ENCODE measurements at places on chromosomes 7 and 10. TPM values are rescaled to one million over a fixed set of nuclear protein-coding genes. Genes with fewer than 3 reads are reported as not detected.

Gene STEAP4
- total RNA-seq: not detected

DNA sequence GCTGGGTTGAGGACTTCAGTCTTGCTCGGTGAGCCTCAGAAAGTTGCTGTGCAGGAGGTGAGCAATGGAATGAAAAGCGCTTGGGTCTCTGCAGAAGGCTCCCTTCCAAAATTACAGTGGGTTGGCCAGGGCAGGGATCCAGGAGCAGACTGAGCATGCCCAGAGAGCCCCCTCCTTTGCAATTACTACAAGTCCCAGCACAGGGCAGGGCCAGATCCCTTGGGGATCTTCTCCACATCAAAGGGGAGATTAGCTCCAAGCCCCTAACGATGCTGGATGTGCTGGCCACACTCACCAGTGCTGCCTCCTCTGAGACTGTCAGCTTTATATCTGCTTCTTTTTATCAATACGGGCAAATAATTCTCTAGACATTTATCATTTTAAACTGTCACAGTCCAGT lies 337.5 kb downstream of the RPS24 start:
- no peak for DNase-seq

GRCh38 chr10:51000976-51001375 lies 73.3 kb upstream of the PRKG1 start:
- no peak for DNase-seq

- DNase-seq: no peak
These were observed 262.2 kb downstream of the ETV1 start for GRCh38 chr7:13727279-13727678.

Gene CABCOCO1
- not detected for total RNA-seq

GRCh38 chr7:95545007-95545615 lies 51.2 kb downstream of the PDK4 start:
- no peak for DNase-seq

GRCh38 chr7:107907790-107908189 lies 16.8 kb downstream of the DLD start:
- DNase-seq: no peak

DNA sequence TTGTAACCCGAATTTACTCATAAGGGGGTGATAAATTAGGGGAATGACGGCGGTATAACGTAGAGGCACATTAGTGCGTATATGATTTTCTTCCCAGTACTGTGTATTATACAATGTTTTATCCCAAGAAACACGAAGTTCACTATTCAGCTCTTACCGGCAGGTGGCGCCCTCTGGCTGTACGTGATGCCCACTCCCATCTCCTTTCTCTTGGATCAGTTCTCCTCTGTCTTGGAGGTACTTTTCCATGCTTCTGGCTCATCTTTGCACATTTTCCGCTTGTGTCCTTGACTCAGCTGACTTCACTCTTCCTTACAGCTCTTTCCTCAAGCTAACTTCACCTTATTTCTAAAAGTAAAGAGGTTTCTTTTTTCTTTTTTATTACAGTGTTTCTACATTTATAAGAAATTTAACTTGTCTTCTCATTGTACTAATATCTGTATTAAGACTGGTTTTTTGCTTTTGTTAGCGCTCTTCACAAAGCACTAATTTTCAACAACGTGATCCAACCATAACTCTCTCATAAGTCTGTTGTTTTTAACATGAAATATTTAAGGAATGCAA lies 21.3 kb downstream of the TMEM176B start:
- DNase-seq: peak; percentile 83

DNA sequence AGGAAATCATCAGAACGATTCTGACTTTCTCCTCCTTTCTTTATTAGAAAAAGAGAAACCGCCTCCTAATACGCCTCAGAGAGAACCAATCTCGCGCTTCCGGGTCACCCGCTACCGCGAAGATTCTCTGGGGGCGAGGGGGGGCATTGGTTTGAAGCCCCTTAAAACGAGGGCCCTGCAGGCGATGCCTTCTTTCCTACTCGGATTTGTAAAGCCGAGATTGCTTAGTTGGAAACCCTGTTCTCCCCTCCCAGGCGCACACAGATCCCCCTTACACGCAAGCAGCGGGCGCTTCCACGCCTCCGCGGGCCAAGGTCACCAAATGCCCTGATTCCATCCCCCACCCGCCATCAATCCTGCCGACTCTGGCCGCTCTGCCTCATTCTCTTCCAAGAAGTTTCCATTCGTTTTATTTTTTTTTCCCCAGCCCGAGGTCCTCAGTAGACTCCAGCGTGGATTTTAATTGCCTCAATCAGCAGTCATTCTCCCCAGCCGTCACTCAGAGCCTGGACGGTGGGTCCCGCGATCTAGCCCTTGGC lies 1.1 kb upstream of the GAD2 start:
- DNase-seq: no peak

DNA sequence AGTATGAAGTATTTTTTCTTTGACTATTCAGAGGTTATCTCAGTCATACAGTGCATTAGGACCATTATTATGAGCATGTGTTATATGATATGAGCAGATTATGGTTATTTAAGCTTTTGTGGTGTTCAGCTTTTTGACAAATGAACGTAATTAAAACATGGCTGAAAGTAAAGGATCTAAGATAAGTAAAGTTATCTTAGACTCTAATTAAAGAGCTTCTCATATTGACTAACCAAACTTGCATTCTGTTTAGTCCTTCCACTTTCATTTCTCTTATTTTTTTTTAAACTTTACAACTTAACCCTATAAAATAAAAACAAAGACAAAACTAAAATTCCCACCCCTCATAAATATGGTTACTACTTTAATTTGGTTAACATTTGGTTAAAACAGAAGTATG lies 6.9 kb upstream of the GPR85 start:
- no peak for DNase-seq

Gene CPVL
- 3.8 TPM for total RNA-seq

Gene SPDYE16
- total RNA-seq: 0.53 TPM

DNA sequence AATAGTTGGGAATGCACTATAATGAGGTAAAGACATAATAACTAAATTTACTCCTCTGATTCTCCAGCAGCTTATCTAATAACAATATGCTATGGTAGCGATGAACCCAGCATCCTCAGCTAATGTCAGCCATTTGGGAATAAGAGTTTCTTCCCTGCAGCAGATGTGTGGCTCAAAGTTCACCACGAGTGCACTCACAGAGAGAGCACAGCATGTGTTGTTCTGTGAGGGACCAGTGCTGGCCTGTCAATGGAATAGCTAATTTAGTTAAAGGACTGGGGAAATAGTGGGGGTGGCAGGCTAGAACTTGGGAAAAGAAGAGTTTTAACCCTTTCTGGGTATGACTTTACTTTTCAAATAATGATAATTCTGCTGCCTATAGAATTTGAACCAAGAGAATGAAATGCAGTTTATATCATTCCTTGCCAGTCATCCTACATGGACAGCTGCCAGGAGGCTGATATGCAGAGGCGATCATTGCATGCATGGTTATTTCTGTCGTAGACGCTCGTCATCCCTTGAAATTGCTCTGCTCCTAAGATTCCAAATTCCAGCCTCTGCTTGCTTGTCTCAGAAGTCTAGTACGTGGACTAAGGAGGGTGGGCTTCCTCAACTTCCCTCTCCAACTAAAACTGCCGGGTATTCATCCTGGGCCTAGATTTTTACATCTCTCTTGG lies 355.6 kb downstream of the RNLS start:
- DNase-seq: no peak

Gene AKR1C8
- total RNA-seq: 0.28 TPM

DNA sequence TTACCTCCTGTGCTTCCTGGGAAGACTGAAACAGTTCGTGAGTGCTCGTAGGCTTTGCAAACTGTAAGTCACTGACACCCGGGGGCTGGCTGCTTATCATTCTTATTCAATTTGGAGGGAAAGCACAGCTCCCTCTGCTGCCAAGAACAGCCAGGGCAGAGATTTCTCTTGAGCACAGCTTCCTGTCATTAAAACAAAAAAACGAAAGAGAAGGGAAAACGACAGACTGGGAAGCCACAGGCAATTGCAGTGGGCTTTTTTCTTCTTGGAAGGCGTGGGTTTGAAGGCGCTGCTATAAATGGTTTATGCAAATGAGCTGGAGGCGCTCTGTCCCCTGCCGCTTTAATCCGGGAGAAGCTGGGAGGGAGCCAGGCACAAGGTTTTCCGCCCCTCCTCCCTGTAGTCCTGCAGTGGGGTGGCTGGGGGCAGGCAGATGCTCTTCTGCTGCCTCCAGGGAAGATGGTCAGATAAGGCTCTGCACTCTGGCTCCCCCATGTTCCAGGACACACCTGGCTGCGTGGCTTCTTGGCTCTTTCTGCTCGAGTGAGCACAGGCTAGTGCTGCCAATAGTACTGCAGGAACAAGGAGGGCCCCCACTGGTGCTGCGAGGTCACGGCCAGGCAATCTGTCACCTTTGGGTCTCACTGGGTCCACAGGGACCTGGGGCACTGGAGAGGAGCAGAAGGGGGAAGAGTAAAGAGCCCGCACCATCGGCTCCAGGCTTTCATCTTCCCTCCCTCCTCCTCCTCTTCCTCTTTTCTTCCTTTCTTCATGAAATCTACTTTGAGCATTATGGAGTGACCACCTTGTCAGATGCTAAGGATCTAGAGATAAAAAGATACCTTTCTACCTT lies 49.5 kb downstream of the NEURL1 start:
- DNase-seq: no peak

DNA sequence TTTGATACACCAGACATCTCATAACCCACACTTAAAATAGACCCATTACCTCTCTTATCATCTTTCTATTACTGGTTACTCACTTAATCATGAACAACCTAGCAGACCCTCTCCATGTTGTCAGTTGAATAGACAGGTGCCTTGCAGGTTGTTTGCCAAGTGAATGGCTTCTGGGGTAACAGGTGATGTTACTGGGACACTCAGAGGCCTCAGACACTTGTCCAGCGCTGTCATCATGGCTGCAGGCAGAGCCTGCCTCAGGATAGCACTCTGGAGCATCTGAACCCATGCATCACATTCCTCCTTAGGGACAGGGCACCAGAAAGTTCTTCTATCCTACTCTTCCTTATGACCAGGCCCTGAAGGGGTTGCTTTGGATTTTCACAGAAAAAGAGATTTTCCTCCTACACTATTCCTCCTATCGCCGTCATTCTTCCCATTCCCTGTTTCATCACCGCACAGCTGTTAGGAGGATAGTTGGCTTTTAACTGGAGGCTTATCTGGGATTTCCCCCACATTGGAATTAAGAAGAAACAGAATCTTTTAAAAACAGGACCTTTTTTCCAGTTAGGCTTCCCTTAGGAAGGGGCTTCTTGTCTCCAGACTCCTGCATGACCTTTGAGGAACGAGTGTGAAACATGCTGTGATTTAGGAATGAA lies 182.1 kb downstream of the VTI1A start:
- DNase-seq: no peak

DNA sequence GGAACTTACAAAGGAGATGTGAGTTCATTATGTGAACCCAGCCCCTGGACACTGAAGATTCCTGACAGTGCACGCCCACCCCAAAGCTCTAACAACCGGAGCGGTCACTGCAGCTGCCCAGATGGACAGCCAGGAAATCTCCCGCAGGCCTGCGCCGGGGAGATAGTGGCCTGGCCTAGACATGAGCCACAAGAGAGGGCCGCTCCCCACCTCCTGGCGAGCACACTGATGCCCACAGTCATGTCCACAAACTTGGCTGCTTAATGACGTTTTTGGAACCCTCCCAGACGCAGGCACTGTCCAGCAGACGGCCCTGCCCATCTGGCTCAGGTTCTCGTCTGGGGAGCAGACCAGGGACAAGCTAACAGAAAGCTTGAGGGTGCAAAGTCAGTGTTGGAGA lies 34.2 kb downstream of the TCERG1L start:
- no peak for DNase-seq

DNA sequence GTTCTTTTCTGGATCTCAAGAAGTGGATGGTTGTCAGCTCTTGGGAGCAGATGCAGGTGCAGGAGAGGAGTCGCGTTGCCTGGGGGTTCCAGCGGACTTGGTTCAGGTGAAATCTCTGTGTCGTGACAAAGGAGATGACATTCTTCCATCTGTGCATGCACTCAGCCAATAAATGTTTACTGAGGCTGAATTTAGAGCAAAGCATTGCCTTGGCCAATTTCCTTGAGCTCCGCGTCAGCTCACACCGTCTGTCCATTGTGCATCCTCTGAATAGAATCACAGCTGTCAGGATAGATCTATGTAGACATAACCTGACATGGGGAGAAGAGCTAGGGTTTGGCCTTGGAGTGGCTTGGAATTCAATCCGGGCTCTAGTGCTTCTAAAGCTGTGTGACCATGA lies 343.7 kb downstream of the GLRX3 start:
- no peak for DNase-seq

Gene CPA2
- not detected for total RNA-seq

Gene PRSS37
- not detected for total RNA-seq

DNA sequence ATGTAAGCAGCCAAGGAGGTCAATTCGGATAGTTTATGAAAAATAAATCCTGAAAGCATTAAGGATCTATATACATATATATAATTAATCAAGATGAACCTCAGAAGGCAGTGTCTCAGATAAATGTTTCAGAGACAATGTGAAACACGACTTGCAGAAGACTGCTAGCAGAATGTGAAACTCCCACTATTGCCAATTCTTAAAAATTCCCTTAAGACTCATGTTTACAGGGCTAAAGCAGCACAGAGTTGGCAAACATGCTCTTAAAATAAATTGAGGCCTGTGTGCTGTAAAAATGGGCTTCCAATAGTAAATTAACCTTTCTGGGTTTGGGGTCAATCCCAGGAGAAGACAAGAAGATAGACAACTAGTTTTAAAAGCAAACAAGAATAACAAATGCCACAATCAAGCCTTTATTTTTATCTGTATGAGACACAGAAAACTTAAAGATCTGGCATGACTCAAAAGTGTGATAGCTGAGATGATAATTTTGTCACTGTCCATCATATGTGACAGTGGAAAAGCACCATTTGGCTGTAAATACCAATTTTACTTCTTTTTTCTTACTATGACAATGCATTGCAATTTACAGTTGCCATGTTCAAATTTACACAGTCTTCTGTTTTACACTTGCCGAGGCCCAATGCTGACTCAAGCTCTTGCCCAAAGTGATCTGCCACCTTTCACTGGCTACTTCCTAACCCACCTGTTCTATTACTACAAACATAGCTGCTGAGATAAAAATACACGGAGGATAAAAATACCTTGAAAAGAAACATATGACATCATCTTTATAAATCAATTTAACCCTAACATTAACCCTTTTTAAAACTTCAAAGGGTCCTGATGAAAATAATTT lies 78.6 kb downstream of the CHCHD3 start:
- no peak for DNase-seq

DNA sequence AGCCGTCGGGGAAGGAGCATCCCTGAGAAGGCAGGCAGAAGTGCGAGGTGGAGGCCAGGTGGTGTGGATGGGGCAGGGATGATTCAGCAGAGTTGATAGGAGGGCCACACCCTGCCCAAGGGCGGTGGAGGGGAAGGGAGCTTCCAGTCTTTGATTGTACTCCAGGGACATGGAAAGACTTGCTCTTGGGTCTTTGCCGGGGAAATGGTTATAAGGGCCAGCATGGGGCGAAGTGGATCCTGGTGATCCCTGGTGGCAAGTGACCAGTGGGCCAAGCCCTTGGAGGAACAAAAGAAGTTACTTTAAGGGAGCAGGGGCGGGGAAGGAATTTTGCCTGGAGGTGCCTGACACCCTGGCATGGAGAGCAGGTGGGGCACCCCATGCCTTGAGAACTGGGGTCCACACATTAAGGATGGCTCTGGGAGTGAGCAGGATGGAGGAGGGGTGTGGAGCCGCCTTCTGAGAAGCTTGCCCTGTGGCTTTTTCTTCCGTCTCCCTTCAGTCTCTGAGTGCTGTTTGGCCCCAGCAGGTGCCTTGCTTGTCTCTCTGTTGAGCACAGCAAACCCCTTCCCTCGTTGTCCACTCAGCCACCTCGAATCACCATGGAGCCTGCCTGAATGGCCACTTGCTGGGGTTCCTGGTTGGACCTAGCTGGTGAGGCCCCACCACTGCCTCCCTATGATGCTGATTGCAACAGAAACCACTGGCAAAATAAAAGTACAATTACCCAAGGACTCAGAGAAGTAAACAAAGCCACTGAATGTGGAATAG lies 83.9 kb downstream of the RAMP3 start:
- no peak for DNase-seq

- DNase-seq: no peak
These were observed 72.2 kb upstream of the PALS2 start for GRCh38 chr7:24501009-24501408.

All from CD4-positive, alpha-beta T cell (primary cell).